ENCODE measurements at places on chromosomes 2 and 18.

DNA sequence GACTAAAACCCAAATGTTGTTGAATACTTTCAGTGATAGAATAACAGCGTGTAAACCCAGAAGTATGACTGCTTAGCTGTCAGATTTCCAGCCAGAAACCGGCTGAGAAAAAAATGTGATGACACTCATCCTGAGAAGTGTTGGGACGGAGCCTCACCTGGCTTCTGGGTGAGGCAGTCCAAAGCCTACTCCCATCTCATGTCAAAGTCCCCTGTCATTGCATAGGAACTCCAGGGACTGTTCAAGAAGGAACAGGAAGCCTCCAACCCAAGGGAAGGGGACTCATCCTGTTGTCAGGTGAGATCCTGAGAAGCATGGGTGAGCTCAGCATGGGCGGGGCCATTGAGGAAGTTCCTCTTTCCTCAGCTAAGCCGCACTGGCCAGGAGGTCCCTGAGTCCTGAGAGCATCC is 11.3 kb upstream of the CHRNA1 start:
- DNase-seq: no peak

DNA sequence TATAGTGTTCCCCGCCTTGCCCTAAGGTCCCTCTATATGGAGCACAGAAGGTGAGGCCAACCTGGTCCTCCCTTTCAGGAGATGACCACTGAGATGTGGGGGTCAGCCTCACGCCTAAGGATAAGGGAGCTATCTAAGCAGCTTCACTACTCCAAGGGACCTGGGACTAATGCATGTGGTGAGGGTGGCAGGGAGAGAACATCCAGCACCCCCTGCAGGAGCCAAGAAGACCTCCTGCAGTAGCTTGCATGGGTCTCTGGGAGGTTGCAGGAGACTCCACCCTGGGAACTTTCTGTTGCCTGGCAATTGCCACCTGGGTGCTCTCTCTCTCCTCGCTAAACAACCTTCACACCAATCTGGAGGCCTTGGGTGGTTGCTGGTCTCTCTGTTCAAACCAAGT is 93.0 kb upstream of the KLHL29 start:
- no peak for DNase-seq

DNA sequence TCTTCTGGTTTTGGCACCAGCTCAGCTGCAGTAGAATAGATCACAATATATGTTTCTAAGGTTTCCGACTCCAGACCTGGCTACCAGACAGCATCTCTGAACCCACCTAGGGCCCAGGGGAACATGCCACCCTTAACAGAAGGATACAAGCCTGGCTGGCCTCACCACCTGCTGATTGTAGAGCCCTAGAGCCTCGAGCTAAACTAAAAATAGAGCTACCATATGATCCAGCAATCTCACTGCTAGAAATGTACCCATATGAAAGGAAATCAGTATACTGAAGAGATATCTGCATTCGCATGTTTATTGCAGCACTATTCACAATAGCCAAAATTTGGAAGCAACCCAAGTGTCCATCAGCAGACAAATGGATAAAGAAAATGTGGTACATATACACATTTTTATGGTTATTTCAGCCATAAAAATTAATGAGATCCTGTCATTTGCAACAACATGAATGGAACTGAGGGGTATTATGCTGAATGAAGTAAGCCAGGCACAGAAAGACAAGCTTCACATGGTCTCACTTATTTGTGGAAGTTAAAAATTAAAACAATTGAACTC is 242.4 kb upstream of the SLC39A10 start:
- no peak for DNase-seq

DNA sequence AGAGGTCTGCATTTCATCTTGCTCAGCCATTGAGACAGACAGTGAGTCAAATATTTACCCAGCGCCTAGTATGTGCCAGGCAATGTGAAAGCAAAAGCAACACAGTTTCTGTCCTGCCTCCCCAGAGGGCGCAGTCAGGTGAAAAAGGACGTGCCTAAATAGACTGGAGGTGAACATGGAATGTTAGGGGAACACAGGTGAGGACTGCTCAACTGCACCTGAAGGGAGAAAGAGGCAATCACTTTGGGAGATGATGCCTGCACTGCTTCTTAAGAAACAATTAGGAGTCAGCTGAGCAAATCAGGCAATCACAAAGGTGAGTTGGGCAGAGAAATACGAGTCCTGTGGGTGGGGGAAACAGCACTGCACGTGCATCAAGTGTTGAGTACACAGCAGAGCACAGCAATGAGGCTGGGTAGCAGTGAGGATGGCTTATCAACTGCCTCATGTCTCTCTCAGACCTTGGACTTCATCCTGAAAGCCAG is 218.3 kb upstream of the SMAD7 start:
- peak; percentile 41 for DNase-seq

DNA sequence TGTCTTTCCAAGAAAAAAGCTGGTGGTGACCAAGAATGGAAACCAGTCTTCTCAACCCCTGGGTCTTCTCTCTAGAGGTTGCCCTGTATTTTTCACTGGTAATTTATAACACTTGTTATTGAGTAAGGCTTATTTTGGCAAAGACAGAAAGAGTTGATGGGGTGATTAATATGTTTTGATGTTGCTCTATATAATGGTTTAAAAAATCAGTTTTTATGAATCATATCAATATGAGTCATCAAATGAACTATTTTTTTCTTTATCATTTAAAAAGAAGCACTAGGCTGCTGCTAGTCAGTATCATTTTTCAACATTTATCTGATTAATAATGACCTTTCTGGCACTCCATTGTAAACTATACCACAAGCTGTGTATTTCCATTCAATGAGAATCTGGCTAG is 1142.2 kb downstream of the LRP1B start:
- no peak for DNase-seq

GRCh38 chr18:10783941-10784340 is 258.1 kb downstream of the NAPG start:
- DNase-seq: no peak

DNA sequence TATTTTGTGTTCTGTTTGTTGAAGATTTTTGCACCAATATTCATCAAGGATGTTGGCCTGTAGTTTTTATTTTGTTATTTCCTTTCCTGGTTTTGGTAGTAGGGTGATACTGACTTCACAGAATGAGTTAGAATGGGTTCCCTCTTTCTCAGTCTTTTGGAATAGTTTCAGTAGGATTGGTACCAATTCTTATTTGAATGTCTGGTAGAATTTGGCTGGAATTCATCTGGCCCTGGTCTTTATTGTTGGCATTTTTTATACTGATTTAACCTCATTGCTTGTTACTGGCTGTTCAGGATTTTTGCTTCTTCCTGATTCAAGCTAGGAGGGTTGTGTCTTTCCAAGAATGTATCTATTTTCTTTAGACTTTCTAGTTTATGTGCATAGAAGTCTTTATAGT is 263.7 kb downstream of the SOX11 start:
- no peak for DNase-seq

GRCh38 chr2:231007286-231008098 is 11.6 kb downstream of the SPATA3 start:
- no peak for DNase-seq

- DNase-seq: peak; percentile 77
Measured at GRCh38 chr2:207143215-207144172, 22.3 kb downstream of the KLF7 start.

DNA sequence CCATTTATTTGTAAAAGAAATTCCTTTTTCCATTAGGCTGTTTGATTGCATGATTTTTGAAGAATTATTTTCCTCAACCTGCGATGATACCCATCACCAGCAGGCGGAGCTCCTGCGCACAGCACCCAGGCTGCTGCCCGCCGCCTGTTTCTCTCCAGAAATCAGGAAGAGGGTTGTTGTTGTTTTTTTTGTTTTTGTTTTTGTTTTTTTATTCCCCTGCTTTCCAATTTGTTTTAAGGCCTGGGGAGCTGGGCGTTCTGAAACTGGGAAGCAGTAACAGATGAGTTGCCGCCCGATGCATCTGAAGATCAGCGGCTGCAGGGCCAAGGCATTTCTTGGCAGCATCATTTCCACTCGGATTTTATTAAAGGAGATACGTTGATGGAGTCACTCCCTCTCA is 132.1 kb downstream of the MBP start:
- peak; percentile 56 for DNase-seq

DNA sequence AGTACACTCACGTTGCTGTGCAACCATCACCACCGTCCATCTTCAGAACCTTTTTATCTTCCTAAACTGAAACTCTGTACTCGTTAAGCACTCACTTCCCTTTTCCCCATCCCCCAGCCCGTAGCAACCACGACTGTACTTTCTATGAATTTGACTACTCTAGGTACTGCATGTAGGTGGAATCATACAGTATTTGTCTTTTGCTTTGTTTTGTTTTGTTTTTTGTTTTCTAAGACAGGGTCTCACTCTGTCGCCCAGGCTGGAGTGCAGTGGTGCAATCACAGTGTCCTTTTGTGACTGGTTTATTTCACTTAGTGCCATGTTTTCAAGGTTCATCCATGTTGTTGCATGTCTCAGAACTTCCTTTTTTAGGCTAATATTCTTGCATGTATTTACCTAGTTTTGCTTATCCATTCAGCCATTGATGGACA is 7.0 kb upstream of the TYMS start:
- DNase-seq: no peak

DNA sequence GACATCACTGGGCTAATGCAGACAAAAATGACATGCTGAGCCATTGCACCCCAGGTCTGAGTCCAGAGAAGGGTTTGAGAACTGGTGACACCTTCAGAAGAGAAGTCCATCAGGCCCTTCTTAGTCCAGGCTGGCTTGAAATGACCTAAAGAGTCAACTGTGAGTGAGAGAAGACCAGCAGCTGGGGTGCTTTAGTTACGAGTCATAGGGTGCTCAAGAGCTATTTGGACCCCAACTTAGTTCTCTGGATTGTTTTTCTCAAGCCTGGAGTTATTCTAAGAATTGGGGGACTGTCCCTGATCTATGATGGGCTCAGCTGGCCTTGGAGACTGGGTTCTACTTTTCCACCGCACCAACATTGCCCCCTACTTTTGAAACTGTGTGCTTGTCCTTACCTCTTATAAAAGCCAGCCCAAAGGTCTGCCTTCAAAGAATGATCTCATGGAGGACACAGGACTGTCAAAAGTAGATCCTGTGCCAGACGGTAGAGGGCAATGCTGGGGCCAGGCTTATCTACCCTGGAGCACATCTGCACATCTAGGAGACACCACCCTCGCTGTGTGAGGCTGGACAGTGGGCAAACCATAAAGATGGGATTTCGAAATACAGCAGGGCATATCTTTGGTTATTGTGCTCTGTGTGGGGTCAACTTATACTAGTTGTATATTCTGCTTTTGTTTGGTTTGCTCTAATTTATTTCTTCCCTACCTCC is 333.0 kb upstream of the SLC14A2 start:
- DNase-seq: no peak

- no peak for DNase-seq
Measured at GRCh38 chr2:28342081-28342967, 50.3 kb upstream of the FOSL2 start.

DNA sequence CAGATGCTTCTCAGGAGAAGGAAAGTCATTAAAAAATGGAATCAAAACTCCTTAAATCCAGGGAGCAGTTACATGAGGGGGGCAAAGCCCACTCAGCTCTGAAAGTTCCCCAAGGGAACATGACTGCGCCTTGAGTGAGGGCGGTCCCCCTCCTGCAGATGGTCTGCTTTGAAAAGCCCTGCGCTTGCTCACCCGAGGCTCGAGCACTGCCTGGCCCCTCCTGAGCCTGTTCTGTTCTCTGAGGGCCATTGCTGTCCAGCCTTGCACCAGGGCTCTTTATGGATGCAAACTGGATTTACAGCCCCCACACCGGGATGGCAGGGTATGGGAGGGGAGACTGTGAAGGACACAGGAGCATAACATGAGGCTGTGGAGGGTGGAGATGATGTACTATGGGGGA is 37.8 kb upstream of the DNMT3A start:
- DNase-seq: no peak

- DNase-seq: no peak
Measured at GRCh38 chr2:70371753-70372152, 69.9 kb upstream of the FAM136A start.

DNA sequence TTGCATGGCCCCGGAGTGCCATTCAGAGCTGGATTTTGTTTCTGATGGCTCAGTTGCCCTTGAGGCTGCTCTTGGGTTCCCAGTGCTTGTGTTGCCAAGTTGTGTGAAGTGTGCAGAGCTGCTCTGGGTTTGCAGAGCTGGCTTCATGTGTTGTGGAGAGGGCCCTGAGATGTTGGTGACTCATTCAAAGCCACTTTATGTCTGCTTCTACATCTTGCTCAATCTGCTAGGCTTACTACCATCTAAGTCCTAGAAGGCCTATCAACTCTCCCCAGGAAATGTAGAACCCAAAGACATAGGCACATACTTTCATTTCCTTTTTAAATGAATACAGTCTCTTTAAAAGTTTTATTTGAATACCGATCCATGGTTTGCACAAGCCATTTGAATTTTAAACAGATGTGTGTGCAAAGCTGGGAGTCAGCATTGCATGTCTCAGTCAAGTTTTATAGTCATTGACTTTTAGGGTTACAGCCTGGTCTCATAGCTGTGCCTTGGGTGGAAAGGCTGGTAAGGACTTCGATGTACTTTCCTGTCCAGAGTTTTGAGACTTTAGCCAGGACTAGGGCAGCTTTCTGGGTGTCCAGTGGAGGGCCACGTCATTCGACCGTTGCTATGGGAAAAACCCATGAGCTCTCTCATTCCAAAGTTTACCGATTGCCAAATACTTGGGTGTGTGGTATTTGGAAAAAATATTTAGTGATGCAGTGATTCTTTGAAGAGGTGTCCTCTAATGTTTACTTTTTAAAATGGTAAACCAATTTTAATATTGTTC is 105.0 kb downstream of the LTBP1 start:
- DNase-seq: no peak

Measured in CD4-positive, alpha-beta T cell treated with Interleukin-15 for 4 hours (primary cell).